ENCODE measurements at places on chromosomes 16 and 17.

GRCh38 chr17:75738218-75738802 lies 17.1 kb downstream of the ITGB4 start:
- no peak for DNase-seq

GRCh38 chr16:89401641-89402445 lies 88.5 kb downstream of the ANKRD11 start:
- no peak for DNase-seq

GRCh38 chr16:8374586-8375231 lies 215.6 kb downstream of the TMEM114 start:
- no peak for DNase-seq

GRCh38 chr16:70551788-70552187 lies 28.2 kb downstream of the SF3B3 start:
- no peak for DNase-seq

DNA sequence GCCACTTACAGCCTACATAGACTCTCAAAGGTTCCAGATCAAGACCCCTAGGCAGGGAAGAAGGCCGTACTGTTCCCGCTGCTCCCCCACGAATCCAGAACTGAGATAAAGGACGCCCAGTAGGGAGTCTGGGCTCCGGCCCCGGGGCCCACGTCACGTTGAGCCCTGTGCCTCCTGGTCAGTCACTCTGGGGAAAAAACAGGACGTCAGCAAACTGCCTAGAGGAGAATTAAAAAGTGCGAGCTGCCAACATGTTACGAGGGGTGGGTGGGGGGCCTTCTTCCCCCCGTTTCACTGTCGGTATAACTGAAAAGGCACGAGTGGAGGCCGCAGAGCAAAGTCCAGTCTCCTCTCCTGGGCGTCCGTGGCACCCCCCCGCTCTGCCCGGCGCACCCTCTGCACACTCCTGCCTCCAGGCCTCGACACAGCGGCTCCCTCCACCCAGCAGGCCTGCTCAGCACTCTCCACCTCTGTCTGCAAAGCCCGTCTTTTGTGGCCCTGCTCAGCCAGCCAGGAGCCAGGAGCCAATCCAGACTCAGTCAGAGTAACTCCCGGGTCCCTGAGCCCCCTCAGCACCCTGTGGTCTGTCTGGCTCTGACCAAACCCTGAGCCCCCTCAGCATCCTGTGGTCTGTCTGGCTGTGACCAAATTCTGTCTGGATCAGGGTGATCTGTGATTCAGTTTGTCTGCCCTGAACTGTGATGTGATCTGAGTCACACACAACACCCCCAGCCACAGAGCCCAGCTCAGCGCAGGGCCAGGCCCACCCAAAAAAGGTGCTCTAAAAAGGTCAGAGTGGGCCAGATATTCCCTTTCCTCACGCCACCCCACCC lies 6.2 kb downstream of the ITGAE start:
- DNase-seq, result no peak

GRCh38 chr17:40916366-40916765 lies 21.1 kb downstream of the KRT23 start:
- no peak for DNase-seq

- DNase-seq, result no peak
Observed at GRCh38 chr16:24822542-24822941, 23.2 kb upstream of the SLC5A11 start.

- no peak for DNase-seq
Observed at GRCh38 chr17:33806631-33807030, 448.5 kb upstream of the CCL2 start.

GRCh38 chr17:49748791-49749190 lies 15.1 kb downstream of the FAM117A start:
- no peak for DNase-seq

Measured in NCI-H2171 treated with DMSO at 0.1 percent for 48 hours (cell line).